A549 treated with GW870086 at 1 μM for 4 hours (cell line): ENCODE measurements at places on chromosomes 1 and 21. TPM values are rescaled to one million over a fixed set of nuclear protein-coding genes. Genes with fewer than 3 reads are reported as not detected.

Gene ORC1
- total RNA-seq = 16.6 to 18.8 TPM (median 17.9 TPM) in 5 replicates

Gene PTGFRN
- total RNA-seq = 12.0 to 15.7 TPM (median 15.3 TPM) in 5 replicates

Gene ZNF593
- total RNA-seq = 54.0 to 67.0 TPM (median 63.2 TPM) in 5 replicates

Gene TCHH
- 0.26 to 0.34 TPM (median 0.28 TPM) in 5 replicates for total RNA-seq

Gene TMPRSS2
- total RNA-seq = 0.05 to 0.17 TPM (median 0.10 TPM) in 4 of 5 replicates, not detected in the other

Gene ADORA3
- total RNA-seq = not detected in 5 replicates

Gene FAM167B
- 0.32 to 0.75 TPM (median 0.38 TPM) in 5 replicates for total RNA-seq

Gene OR2G6
- not detected in 5 replicates for total RNA-seq

Gene TRIM58
- not detected in 5 replicates for total RNA-seq

Gene RGS8
- not detected in 5 replicates for total RNA-seq

Gene LCE1A
- total RNA-seq = not detected in 5 replicates

Gene OR2L2
- not detected in 5 replicates for total RNA-seq

Gene TLR5
- 0.05 to 0.58 TPM (median 0.24 TPM) in 5 replicates for total RNA-seq

Gene LAPTM5
- 0.08 to 0.48 TPM (median 0.36 TPM) in 5 replicates for total RNA-seq

Gene GPR153
- 1.5 to 2.3 TPM (median 2.0 TPM) in 5 replicates for total RNA-seq

Gene EVI5
- 4.9 to 8.2 TPM (median 6.4 TPM) in 5 replicates for total RNA-seq

Gene FNDC10
- 5.4 to 8.5 TPM (median 8.1 TPM) in 5 replicates for total RNA-seq

Gene LDLRAD2
- total RNA-seq = 0.03 to 0.15 TPM (median 0.08 TPM) in 5 replicates

Gene AGBL4
- not detected in 5 replicates for total RNA-seq

Gene CLEC20A
- not detected in 5 replicates for total RNA-seq

Gene TMEM82
- not detected in 5 replicates for total RNA-seq

Gene VSIG8
- not detected in 5 replicates for total RNA-seq

Gene LRRC8D
- 31.2 to 41.1 TPM (median 40.1 TPM) in 5 replicates for total RNA-seq

Gene RAB25
- total RNA-seq = not detected in 5 replicates

Gene KRTAP22-2
- total RNA-seq = not detected in 5 replicates

Gene DNAJC6
- total RNA-seq = 4.8 to 8.0 TPM (median 7.7 TPM) in 5 replicates

Gene AMY1B
- total RNA-seq = not detected in 5 replicates
